Caudate nucleus (tissue), 63 donors: ENCODE measurements at places on chromosomes 1 and 21.

- DNase-seq: no peak
Measured at GRCh38 chr1:27872802-27873551, 633 bp downstream of the THEMIS2 start.

DNA sequence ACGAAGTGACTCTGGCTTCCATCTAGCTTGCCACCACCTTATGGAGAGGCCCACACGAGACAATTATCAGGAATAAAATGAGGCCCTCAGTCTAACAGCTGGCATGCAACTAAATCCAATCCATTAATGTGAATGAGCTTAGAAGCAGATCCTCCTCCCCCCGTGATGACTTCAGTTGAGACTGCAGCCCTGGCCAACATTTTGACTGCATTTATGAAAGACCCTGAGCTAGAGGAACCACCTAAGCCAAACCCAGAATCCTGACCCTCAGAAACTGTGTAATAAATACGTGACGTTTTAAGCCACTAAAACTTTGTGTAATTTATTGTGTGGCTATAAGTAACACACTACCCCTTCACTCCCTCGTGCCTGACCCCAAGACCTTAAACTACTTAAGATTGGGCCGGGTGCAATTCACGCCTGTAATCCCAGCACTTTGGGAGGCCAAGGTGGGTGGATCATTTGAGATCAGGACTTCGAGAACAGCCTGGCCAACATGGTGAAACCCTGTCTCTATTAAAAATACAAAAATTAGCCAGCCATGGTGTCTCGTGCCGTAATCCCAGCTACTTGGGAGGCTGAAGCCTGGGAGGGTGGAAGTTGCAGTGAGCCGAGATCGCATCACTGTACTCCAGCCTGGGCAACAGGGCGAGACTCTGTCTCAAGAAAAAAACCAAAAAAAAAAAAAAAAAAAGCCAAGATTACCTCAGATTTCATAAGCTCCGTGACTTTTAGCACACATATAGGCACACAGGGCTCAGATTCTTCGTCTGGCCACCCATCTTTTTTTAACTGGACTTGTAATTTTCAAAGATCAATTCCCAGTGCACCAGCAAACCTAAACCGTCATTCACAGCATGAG, 72.5 kb downstream of the ENAH start:
- DNase-seq: no peak

GRCh38 chr1:30083800-30084464, 639.5 kb downstream of the MATN1 start:
- DNase-seq: no peak

DNA sequence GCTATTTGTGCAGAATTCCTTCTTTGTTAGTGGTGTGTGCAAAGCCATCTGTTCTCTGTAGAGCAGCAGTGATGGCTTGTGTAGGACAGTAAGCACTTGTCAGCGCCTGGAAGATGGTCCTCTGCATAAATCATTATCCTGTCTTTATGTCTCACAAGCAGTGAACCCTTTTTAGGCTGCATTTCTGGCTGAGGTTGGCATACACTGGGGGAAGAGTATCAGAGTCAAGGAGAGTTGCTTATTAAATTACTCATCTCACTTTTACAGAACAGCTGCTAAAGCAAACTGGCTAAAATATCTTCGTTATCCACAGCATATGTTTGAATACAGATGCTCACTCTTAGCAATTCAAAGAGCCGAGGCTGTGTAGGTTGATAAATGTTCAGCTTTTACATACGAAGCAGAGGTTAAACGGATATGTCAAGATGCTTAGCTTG, 54.6 kb upstream of the NCAM2 start:
- DNase-seq: no peak

DNA sequence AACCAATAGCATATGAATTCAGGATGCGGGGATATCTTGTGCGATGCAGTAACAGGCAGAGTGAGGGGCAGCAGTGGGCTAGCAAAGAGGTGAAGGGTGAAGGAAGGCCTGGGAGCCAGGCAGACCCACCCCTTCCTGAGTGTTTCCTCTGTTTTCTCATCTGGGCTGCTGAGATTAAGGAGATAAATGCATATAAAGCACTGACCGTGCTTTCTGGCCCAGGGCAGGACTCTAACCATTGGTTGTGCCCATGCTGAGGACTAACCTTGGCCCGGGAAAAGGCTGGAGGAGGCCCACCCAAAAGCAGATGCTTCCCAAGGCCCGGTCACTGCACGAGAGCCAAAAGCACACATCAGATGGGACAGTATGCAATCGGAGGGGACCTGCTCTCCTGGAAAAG, 87.6 kb downstream of the PSMG1 start:
- no peak for DNase-seq
